ENCODE measurements at places on chromosomes 5 and 9.

GRCh38 chr5:171340491-171340890 lies 31.4 kb downstream of the TLX3 start:
- DNase-seq, result no peak

- no peak for DNase-seq
Measured at GRCh38 chr9:96135753-96136290, 166.2 kb downstream of the HSD17B3 start.

GRCh38 chr5:7220156-7220555 lies 175.8 kb upstream of the ADCY2 start:
- DNase-seq, result no peak

- DNase-seq, result no peak
Measured at GRCh38 chr5:135139381-135140134, 105.5 kb upstream of the PITX1 start.

DNA sequence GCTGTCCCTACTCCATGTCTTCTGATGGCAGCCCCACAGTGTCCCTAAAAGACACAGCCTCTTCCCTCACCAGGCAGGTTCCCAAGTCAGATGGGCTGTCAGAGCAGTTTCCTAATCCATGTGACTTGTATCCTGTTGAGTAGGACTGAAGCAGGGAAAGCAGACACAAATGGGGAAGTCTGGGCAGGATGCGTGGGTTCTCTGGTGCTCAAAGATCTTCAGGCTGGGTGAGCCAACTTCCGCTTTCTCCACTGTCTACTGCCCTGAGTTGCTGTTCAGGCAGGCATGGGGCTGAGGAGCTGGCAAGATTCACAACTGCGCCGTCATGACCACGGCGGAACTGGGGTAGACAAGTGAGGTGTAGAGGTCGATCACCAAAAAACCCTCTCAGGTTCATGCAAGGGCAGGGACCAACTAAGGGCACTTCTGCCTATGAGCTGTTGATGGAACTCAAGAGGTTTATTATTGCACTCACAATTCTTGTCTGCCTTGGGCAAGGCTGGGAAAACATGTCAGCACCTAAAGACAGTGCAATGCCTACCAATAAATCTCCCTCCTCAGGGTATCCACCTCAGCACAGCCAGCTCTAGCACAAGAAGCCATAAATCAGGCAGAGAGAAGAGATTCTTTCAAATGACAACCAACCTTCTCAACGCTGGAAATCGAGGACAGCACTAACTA lies 83.4 kb downstream of the RAPGEF1 start:
- peak; percentile 76 for DNase-seq

- no peak for DNase-seq
Measured at GRCh38 chr9:78630966-78631365, 334.0 kb downstream of the PSAT1 start.

DNA sequence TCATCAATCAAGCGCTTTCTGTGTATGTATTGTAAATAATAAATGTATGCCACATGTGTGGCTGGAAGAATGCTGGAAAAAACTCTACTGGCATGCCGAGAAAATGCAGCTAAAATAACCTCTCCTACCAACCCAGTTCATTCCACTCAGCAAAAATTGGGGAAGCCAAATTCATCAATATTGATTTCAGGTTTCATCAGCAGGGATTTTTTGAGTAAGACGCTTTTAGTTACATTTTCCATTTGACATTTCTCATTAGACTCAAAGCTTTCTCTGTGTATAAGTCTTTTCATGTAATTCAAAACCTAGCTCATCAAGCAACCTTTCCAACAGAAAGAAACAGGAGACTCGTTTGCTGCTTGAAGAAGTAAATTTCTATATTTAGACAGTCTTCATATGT lies 338.1 kb downstream of the DMRT2 start:
- DNase-seq, result no peak

GRCh38 chr5:172839669-172840431 lies 5.8 kb downstream of the ERGIC1 start:
- no peak for DNase-seq

DNA sequence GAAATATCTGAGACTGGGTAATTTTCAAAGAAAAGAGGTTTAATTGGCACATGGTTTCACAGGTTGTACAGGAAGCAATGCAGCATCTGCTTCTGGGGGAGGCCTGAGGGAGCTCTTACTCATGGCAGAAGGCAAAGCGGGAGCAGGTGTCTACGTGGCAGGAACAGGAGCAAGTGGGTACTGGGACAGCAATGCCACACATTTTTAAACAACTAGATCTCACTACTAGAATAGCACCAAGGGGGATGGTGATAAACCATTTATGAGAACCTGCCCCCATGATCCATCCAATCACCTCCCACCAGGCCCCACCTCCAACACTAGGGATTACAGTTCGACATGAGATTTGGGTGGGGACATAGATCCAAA lies 47.6 kb upstream of the HOMER1 start:
- no peak for DNase-seq

GRCh38 chr9:87499424-87500017 lies 1.9 kb downstream of the DAPK1 start:
- no peak for DNase-seq

DNA sequence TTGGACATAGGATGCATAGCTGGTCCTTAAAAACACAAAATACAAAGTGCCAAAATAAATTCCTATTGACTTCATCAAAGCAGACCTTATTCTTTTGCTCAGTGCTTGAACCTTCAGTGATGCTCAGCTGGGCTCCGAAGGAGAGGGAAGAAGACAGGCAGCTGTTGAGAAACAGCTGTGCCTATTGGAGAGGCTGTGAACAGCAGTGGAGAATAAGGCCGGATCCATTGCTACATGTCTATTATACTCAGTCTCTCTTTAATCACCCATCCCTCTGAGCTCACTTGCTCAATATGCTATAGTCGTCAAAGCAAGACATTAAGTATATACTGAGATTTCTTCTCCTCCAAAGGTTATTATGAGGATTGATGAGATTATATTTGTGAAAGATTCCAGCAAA lies 174.4 kb downstream of the CHSY3 start:
- DNase-seq, result no peak

DNA sequence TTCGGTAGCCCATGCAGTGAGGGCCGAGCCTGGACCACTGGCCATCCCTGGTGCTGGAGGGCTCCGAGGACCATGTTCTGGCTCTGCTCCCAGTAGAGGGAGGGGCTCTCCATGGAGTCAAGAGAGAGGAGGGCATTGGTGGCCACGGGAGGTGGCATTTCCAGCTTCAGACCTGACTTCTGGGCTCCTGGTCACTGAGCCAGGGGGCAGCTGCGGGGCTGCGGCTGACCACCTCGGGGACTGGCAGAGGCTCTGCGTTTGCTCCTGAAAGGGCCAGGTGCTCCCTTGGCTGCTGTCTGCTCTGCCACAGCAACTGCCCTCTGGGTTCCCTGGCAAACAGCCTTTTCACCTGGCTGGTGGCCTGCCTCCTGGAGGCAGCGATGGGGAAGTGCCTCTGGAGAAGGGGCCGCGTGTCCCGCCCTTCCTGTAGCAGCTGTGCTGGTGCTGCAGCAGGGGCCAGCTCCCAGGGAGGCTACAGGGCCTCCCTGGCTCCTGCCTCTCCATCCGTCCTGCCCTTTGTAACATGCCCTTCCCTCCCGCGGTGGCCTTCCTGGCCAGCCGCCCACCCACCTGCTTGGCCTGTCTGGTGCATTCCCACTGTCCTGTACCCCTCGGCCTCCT lies 144.6 kb downstream of the CACNA1B start:
- DNase-seq, result no peak

DNA sequence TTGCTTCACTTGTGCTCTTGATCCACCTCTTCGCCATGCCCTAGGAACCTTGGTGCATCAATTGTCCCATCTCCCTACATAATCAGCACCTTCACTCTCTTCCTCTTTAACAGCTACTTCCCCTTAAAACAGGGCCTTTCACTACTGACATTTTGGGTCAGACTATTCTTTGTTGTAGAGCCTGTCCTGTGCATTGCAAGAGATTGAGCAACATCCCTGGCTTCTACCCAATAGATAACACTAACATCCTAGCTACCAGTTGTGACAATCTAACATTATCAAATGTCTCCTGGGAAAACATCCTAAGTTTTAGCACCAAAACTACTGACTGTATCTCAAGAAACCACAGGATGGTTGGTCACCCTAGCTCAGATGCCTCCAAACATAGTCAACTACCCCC lies 854.3 kb upstream of the DMAC1 start:
- DNase-seq, result no peak

DNA sequence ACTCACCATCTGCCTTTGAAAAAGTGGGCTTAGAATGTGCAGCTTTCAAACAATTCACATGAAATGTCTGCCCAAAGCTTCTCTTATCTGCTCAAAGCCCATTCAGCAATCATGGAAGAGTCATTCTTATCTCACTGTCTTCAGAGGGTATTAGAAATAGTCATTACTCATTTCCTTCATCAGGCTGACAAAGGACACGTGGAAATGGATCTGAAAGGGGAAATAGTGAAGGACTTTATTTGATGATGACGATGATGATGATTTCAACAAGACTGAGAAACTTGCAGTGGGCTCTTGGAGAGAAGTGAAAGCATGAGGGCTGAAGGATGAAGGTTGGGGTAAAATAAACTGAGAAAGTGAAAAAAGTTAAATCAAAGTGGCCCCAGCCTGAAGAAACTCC lies 194.3 kb downstream of the SMARCA2 start:
- no peak for DNase-seq

GRCh38 chr9:126932871-126933321 lies 18.3 kb downstream of the RALGPS1 start:
- no peak for DNase-seq

- DNase-seq, result no peak
Measured at GRCh38 chr9:87036506-87036905, 89.2 kb upstream of the GAS1 start.

- no peak for DNase-seq
Measured at GRCh38 chr9:120330031-120330430, 249.9 kb downstream of the CDK5RAP2 start.

DNA sequence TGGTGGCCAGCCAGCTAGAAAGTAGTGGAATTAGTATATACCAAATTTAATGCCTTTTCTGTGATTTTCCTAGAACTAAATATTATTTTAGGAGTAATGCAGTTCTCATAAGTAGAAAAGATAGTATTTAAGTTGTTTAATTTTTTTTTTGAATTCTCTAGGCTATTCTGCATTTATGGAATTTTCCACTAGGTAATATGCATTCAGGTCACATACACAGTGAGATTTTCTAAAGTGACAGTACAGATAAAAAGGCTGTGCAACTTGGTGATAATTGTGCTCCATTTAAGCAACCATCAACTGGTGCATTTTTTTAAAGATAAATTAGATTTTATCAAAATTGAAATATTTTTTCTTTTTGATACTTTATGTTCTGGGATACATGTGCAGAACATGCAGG lies 111.5 kb downstream of the SCAMP1 start:
- no peak for DNase-seq

GRCh38 chr5:139131062-139131461 lies 67.1 kb downstream of the SIL1 start:
- DNase-seq, result no peak
